ENCODE measurements at places on chromosomes 1 and 21.

GRCh38 chr1:36919491-36920145 lies 114.7 kb downstream of the GRIK3 start:
- DNase-seq = no peak

DNA sequence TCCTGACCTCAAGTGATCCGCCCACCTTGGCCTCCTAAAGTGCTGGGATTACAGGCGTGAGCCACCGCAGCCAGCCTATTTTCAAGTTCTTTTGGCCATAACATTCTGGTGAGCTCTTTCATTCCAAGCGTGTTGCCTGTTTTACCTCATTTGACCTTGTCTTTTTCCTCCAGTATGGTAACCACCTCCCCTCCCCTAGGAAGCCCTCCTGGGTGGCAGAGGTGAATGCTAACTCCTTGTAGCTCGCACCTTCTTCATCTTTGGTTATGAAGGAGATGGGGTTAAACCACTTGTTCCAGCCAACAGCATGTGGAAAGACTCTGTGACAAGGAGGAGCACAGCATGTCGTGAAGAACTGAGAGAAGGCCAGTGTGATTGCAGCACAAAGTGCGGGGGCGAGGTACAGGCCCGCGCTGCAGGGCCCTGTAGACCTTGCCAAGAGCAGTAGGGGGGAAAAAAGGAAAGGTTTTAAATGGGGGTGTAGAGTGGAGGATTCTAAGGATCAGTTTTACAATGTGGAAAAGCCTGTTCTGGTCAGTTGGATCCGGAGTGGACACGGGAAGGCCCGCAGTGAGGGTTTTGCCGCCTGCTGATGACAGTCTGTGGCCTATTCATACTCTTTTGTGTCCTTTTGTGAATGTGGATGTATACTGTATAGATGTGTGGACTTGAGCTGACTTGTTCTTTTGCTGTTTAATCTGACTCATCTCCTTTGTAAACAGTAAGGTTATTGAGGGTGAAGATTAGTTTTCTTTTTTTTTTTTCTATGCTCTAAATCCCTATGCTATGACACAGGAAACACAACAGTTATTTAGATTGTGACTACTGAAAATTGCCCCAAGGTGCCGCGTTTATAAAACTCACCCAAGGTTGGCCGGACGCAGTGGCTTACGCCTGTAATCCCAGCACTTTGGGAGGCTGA lies 7.5 kb upstream of the ZNF436 start:
- DNase-seq = peak; percentile 96

- DNase-seq = no peak
Measured at GRCh38 chr21:32100423-32100822, 178.4 kb downstream of the MIS18A start.

GRCh38 chr1:21341022-21341421 lies 50.8 kb upstream of the ECE1 start:
- no peak for DNase-seq

GRCh38 chr1:230067419-230067870 lies 407 bp downstream of the GALNT2 start:
- peak; percentile 47 for DNase-seq

- no peak for DNase-seq
Measured at GRCh38 chr21:34135330-34135729, 62.0 kb downstream of the MRPS6 start.

DNA sequence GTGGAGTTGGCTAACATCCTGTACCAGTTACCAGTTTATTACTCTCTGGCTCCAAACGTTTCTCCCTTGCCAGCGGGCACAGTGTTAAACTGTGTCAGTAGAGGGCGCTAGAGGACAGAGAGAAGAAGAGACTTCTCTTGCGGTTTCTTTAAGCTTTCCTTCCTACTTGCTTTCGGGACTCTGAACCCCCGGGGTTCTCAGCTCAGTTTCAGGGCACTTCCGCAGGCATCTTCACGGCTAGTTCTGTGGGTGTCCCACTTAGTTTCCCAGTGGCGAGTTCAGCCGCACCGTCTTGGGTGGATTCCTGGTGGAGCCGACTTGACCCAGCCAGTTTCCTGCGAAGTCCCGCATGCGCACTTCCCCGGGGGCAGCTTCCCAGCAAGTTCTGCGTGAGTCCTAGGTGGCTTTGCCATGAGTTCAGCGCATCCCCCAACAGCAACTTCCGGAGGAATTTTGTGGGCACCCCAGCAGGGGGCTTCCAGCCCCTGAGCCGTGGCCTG lies 37.9 kb upstream of the BTG2 start:
- DNase-seq = peak; percentile 78

DNA sequence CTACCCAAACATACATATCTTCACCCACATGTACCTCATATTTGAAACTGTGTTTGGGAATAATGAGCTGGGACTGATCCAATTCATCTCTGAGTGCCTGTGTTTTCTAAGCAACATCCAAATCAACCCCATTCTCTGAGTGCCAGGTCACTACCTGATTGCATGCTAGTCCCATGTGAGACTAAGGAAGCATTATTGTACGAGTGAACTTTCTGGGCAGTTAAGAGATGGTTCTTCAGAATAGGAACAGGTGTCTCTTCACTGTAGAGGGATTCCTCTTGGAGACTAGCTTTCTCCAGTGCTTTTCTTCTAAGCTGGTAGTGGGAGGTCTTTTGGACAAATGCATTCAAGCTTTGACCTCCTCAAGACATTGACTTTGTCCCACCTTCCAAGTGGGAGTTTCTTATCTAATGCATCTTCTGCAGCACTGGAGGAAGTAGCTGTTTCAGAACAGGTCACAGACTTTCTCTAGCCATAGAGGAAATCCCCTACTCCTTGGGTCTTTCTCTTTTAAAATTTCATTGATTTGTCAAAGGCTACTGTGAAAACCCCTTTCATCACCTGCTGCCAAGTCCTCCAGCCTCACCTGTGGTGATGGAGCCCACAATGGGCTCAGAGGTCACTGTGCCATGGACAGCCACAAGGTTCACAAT lies 172.0 kb upstream of the KIAA0040 start:
- DNase-seq = no peak

DNA sequence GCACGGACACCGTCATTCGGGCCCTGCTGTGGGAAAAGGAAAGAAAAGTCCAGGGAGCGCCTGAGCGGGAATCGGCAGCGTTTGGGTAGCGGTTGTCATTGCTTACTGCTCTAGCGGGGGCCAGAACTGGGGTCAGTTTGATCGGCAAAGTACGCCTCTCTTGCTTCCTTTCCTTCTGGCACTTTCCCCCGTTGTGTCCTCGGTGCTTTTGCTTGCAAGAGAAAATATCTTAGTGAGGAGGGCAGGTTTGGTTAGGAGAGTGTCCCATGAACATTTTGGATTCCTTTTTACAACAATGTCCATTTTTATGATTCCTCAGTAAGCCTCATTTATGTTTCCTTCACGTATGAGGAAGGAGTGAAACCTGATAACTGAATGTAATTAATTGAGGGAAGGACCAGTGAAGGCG lies 670 bp downstream of the ST3GAL3 start:
- DNase-seq = no peak

- peak; percentile 68 for DNase-seq
Measured at GRCh38 chr1:91609551-91609950, 108.9 kb downstream of the CDC7 start.

DNA sequence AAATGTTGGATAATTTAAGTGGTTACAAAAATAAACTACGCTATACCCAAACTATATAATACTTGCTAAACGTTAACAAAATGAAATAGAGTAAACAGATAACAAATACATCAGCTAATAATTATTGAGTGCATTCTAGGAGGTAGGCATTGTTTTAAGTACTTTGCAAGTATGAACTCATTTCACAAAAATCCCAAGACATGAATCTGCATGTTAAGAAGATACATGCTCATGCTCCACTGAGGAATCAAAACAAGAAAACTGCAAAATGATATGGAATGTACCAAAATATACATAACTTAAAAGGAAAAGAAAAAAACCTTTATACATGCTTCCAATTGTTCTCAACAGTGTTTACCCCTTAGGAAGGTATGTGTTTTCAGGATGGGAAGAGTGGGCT lies 2.5 kb downstream of the FRRS1 start:
- DNase-seq = peak; percentile 60

GRCh38 chr1:198030682-198031081 lies 113.5 kb downstream of the LHX9 start:
- DNase-seq = no peak

GRCh38 chr1:18998016-18998724 lies 41.7 kb upstream of the IFFO2 start:
- peak; percentile 97 for DNase-seq

GRCh38 chr1:65471861-65472332 lies 51.4 kb downstream of the LEPR start:
- no peak for DNase-seq

DNA sequence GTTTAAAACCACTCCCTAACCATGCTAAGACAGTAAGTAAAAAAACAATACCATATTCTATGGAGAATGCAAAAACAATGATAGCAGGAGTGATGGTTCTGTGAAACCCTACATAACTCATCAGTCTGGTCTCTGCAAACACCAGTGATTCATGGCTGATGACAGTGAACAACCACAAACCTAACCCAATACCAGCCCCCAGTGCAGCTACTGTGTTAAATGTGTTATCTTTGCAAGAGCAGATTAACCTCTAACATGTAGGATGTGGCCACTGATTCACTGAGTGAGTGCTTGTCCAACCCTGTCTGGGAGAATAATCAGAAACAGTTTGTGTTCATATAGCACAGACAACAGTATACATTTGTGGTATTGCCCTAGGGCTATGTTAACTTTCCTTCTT lies 100.2 kb upstream of the COG2 start:
- peak; percentile 93 for DNase-seq
